ENCODE measurements at places on chromosomes 16 and 17.

DNA sequence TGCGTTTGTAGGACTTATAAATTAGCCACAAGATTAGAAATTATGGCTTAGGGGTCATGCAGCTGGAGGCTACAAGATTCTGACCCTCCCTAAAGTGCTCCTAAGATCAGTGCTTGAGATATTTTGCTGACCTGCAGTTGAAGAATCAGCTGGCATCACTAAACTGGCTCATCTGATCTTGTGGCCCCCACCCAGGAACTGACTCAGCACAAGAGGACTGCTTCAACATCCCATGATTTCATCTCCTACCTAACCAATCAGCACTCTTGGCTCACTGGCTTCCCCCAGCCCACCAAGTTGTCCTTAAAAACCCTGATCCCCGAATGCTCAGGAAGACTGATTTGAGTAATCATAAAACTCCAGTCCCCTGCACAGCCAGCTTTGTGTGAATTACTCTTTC, 86.4 kb upstream of the ERCC4 start:
- no peak for DNase-seq

DNA sequence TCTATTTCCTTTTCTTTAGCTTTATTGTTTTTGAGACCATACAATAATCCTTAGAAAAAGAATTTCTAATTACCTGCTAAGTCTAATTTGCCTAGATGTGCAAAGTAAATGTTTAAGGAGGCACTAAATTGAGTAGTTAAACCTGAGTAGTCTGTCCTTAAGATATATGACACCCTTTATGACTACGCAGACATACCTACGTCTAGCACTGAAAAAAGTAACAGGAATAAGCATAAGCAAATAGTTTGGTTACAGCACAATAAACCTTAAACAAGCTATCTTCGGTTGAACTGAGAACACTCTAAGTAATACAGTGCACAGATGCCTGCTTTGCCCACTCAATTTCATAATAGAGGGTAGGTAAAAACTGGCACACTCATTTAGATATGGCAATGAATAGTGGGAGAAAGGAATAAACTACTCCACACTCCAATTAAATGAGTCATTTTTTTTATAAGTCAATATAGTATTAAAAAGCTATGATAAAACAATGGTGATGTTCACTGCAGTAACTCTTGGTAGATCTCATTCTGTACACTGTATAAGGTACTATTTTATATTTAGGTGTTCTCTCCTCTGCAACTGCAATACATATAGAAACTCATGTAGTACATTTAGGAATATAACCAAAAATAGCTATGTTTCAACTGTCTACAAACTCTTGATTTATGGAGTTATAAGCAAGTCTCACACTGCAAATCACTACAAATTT, 19.7 kb upstream of the INTS2 start:
- DNase-seq = no peak

DNA sequence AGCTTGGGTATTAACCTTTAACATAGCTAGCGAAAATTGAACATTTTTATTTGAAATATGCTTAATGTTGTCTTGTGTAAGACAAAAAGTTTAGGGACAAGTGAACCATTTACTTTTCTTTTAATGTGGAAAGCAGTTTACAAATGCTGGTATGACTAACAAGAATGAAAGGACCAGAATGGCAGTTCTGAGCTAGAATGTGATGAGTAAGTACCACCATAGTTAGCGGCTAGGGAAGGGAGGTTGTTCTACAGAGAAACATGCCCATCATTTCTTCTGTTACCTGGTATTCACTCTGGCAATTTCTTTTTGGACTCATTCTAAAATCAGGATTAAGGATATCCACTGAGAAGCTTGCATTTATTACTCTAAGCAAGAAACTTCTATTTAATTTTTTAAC, 121.1 kb downstream of the WWOX start:
- DNase-seq = no peak

- no peak for DNase-seq
These were observed 8.2 kb upstream of the FOXN1 start for GRCh38 chr17:28497931-28498330.

DNA sequence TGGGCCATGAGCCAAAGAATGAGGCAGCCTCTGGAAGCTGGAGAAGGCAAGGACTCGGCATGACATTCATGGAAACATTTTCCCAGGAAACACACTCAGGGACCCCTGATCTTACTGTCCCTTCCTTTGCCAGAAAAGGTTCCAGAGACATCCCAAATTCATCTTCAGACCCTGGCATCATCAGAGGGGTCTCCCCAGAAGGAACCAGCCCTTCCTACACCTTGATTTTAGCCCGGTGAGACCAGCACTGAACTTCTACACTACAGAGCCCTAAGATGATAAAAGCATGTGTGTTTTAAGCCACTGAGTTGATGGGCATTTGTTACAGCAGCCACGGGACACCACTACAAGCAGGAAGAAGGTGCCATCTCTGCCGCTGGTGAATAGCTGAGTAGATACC, 262.3 kb downstream of the C16orf95 start:
- no peak for DNase-seq

GRCh38 chr17:63926164-63926563, 6.0 kb downstream of the CD79B start:
- DNase-seq = no peak

All from foreskin melanocyte (primary cell).